ENCODE measurements at places on chromosomes 5 and 9.

- DNase-seq, result no peak
Observed at GRCh38 chr5:150009671-150010387, 9.3 kb downstream of the HMGXB3 start.

DNA sequence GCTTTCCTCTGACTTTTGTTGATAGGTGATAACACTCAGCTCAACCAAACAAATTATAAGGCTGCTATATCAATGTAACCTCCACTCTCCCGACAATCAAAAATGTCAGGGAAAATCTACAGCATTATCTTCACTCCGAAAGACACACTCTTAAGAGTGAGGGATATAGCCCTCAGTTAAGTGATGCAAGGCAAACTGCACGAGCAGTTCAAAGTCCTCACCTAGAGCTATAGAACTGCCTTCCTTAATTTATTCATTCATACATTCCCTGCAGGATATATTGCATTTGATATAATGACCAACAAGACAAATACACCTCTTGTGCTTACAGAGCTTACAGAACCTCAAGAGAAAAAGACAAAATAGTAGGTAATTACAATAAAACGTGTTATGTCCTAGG, 378.1 kb downstream of the ELAVL2 start:
- no peak for DNase-seq

- DNase-seq, result no peak
Observed at GRCh38 chr5:157819502-157820115, 39.3 kb downstream of the CLINT1 start.

- no peak for DNase-seq
Observed at GRCh38 chr9:131528886-131529505, 2.1 kb downstream of the UCK1 start.

DNA sequence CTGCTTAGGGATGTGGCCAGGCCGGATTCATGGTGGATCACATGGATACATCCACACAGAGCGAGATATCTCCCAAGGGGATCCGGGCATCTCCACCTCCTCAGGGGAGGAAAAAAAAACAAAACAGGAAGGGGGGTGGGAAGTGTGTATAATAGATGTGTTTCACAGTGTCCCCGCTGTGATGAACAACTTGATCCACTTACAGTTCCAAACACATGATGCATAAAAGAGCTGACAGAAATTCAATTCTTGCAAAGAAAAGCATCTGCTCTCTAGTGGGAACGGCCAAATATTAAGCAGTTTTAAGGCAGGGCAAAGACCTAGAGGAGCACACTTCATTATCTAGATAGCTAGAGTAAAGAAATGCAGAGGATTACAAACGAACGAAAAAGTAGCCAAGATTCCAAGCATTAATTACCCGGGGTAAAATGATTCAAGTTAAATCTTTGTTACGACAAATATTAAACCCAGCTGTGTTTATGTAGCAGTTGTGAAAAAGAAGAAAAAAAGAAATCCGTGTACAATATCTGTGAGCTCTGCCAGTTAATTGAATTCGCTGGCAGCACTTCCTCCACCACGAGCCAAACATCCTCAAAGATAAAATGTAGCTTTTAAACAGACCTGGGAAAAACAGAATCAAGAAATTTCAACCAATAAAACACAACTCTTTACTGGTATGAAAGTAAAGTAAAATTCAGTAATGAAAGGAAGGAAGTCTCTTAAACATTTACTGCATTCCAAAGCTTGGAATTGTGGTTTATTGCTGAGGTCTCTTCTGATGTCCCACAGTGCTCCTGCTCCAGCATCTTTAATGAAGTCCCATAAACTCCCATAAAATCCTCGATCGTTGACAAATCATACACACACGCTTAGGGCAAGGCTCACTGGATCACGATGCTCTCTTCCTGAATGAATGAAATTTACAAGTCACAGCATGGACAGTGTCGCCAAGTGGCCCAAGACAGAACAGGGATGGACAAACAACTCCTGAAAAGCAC, 213.0 kb downstream of the CRB2 start:
- DNase-seq, result no peak

GRCh38 chr9:120259100-120259499, 320.9 kb downstream of the CDK5RAP2 start:
- DNase-seq, result no peak

DNA sequence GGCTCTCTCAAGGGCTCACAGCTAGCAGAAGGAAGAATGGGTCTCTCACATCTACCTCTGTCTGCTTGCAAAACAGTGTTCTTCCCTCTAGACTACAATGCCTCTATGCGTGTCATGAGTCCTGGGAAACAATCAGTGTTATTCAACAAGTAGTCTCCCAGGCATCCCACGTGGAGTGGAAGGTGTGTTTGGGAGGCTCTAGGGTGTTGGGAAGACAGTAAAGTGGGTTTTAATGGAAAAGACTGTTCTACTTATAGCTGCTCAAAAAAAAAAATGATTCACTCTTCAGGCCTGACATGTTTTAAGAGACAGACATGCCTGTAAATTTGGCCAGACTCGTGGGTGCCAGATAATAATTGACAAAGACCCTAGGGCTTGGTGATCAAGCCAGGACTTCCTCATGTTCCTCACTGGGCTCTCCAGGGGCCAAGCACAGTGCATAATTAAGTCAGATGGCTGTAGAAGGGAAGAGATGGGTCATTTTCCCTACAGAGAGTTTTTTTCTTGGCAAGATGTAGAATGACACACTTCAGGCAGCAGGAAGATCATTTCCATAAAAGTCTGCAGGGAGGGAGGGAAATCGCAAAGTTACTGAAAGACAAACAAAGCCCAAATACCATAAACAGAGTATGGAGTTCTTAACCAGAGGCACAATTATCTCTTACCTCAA, 246.4 kb downstream of the ACTL7B start:
- no peak for DNase-seq

DNA sequence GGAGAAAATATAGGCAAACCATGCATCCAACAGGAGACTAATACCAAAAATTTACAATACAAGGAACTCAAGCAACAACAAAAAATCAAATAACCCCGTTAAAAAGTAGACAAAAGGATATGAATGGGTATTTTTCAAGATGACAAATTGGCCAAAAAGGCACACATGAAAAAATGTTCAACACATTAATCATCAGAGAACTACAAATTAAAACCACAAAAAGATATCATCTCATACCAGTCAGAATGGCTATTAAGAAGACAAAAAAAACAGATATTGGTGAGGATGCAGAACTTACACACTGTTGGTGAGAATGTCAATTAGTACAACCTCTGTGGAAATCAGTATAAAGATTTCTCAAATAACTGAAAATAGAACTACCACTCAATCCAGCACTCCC, 35.0 kb downstream of the TEX10 start:
- DNase-seq, result no peak

DNA sequence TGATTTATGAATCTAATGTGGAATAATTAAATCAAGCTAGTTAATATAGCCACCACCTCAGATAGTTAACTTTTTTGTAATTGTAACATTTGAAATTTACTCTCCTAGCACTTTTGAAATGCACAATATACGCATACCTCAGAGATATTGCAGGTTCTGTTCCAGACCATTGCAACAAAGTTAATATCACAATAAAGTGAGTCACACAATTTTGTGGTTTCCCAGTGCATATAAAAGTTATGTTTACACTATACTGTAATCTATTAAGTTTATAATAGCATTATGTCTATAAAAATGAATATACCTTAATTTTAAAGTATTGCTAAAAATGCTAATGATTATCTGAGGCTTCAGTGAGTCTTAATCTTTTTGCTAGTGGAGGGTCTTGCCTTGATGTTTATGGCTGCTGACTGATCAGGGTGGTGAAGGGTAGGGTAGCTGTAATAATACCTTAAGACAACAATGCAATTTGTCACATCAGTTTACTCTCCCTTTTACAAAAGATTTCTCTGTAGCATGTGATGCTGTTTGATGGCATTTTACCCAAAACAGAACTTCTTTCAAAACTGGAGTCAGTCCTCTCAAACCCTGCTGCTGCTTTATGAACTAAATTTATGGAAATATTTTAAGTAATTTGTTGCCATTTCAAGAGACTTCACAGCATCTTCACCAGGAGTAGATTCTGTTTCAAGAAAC, 235.1 kb upstream of the ADAMTSL1 start:
- no peak for DNase-seq

DNA sequence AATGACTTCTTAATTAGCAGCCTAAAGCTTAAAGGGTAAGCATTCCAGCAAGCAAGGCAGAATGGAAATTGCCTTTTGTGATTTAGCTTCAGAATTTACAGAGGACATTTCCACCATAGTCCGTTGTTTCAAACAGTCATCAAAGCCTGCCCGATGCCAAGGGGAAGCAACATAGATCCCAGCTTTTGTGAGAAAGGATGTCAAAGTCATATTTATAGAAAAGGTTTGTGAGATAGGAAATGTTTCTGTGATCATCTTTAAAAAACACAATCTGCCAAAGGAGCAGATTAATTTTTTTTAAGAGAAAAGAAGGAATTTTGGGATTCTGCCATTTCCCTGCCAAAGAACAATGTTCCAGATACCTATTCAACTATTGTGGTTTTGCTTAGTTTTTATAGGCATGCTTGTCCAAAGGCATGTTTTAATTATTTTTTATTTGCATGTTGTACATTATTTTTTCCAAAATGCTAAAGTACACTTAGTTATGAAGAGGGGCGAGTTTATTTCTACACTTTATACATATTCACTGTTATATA, 346.9 kb downstream of the ZNF608 start:
- no peak for DNase-seq

- no peak for DNase-seq
Observed at GRCh38 chr5:173180331-173180730, 36.0 kb downstream of the BNIP1 start.

DNA sequence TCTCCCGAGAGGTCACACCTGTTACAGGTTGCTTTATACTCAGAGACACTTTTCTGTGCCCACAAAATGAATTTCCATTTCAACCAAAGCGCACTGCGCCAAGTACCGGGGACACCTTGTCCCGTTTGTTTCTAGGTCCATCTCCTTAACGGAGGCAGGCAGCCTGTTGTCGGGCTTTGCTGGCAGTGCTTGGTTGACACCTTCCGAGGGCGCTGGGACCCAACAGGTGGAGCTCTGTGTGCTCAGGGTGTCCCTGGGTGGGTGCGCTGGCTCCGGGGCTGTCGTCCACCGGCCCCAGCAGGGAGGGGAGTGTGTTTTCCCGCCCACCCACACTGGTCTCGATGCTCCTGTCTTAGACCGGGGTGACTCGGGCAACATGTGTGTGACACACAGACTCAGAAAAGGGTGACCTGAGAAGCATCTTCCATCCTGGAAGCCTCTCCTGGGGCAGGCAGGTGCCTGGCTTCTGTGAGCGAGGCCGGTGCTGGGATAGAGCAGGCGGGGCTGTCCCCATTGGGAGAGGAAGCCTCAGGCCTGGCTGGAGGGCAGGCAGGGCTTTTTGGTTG, 8.5 kb downstream of the RNU6ATAC start:
- DNase-seq, result no peak

GRCh38 chr9:18347386-18348082, 126.4 kb upstream of the ADAMTSL1 start:
- DNase-seq, result no peak

GRCh38 chr5:143033535-143034250, 263.5 kb downstream of the ARHGAP26 start:
- DNase-seq, result no peak

DNA sequence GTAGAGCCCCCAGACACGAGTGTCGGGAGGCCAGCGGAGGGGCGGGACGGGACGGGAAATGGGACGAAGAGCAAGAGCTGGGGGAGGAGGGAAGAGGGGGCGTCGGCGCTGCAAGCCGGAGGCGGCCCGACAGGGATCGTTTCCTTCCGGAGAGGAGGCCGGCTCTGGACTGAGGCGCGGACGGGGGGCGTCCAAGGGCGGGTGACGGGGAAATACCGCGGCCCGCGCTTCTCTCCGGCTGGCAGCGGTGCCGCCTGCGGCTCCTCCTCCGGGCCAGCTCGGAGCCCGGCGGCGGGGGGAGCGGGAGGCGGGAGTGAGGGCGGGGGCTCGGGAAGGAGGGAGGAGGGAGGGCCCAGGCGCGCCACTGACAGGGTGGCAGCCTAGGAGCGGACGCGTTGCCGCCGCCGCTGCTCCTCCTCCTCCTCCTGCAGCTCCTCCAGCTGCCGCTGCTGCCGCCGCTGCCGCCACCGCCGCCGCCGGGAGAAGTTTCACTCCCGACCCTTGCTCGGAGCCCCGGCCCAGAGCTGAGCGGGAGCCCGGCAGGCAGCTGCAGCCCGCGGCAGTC, at the start of gene CHSY3:
TSS of gene CHSY3 (plus strand) at position 364 of the 565 bp plus-strand sequence.
- DNase-seq, result peak; percentile 42

DNA sequence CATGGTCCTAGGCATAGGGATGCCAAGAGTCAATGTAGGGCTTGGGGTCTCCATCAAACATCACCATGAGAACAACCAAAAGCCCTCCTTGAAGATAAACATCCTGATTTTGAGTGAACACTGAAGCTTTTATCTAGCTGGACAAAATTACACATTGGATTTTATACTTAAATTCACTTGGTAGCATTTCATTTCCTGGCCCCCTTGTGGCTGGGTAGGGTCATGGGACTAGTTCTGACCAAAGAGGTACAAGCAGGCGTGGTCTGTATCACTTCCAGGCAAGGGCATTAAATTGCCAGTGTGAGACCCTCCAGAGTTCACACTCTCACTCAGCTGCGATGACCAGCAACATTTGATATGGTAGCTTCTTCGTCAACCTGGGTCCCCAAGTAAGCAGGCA, 320.3 kb downstream of the ACTL7B start:
- DNase-seq, result no peak

DNA sequence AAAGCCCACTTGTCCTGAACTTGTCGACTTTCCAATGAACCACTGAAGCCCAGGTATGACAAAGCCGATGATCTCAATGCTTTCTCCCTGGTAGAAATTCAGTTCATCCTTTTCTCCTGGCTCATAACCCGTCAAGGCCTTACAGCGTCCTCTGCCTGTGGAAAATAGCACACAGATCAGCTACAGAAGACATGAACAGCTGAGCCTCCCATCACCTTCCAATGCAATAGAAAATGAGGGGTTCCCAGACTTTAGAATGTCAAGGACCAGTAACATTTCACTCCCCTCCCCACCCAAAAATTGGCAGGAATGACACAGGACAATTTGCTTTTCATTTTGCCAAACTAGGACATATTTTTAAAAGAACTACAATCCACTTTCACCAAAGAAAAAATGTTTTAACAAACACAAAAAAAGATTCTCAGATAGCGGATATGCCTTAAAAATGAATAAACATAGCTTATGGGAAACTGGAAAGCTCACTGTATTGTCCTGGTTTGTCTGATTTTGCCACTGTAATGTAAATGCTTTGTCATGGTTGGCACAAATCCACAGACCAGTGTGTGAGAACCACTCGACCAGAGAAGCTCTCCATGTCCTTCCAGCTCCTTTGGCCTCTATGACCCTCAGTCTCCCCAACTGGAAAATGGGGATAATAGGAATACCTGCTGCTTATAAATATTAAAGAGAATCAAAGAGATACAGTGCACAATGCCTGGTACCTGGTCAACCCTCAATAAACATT, 24.4 kb downstream of the SH3TC2 start:
- DNase-seq, result peak; percentile 19

Measured in NCI-H2029 (cell line).